ENCODE measurements at places on chromosomes 6 and 20.

- DNase-seq, result peak; percentile 70
These were observed 212.1 kb downstream of the WDR27 start for GRCh38 chr6:169489563-169490245.

DNA sequence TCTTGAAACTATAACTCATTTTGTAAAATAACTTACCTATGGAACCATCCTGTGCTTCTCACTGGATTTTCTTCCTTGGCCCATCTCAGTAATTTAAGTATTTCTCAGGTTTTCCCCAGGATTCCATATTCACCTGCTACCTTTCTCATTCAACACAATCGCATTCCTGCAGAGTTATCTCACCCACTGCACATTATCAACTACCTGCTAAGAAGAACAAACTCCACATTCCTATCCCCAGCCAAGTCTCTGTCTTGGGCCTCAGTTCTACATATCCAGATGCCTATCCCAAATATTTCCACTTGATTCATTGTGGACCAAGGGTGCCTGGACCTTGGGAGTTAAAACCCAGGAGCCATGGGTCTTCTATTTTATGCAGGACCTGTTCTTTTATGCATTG is 60.2 kb upstream of the KCNQ5 start:
- DNase-seq, result no peak

- no peak for DNase-seq
These were observed 28.6 kb upstream of the YWHAB start for GRCh38 chr20:44856856-44857448.

- DNase-seq, result no peak
These were observed 328.4 kb downstream of the PRL start for GRCh38 chr6:21968411-21968810.

DNA sequence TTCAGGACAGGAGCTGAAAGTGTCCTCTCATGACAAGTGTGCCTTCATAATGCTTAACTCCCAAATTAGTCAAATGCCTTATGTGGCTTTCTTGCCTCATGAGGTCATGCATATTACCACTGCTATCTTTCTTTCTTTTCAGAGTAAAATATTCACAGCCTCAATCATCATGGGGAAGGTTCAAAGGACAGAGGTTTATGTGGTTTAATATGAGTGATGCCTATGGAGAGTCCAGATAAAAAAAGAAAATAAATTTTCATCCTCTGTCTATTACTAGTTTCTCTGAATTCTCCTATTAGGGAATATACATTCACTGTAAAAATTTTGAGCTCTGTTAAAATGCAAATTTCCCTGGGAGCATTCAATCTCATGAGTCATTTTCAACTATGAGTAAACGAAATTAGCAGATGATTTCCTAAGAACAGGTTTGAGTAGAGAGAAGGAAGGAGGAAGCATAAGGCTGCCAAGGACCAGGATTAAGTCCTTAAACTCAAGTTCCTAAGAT is 396.9 kb upstream of the ADGRB3 start:
- no peak for DNase-seq

- peak; percentile 52 for DNase-seq
These were observed 32.4 kb upstream of the FBXO9 start for GRCh38 chr6:53032849-53033248.

Data from femur (tissue), 1 donor.